ENCODE measurements at places on chromosomes 3 and 15. TPM values are rescaled to one million over a fixed set of nuclear protein-coding genes. Genes with fewer than 3 reads are reported as not detected.

DNA sequence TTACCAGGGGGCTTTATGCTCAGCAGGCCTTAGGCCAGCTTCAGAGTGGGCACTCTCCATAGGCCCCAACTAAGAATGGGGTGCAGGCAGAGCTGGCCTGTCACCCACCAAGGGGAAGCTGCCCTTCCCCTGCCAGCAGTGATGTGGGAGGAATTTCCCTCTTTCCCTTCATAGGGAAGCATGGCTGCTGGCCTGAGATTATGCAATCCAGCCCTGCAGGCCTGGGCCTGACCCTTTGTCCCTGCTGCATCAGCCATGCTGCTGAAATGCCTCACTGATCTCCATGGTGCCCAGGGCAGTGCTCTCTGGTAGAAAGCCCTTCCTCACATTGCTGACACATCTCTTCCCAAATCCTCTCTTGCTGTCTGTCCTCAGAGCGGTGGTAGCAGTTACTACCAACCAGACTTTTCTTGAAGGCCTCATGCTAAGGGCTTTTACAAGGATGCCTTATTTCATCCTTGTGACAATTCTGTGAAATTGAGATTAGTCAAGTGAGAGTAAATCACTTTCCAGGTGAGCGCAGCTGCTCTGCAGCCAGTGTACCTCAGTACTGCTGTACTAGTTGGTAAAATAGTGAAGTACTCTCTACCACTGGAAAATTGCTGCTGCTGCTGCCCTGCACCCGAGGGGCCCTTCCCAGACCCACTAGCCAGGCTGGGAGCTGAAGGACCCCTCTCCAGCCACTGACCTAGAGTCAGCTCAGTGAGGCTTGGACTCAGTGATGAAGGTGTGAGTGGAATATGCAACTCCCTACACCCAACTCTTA lies 33.8 kb downstream of the MRAS start:
- no peak for DNase-seq

- DNase-seq: peak; percentile 5
Measured at GRCh38 chr3:178155521-178155920, 380.7 kb upstream of the KCNMB2 start.

EXD1 gene
- total RNA-seq: not detected

CLDN1 gene
- total RNA-seq: 7.3 TPM

GRCh38 chr15:27028858-27029477 lies 58.0 kb downstream of the GABRG3 start:
- DNase-seq: peak; percentile 11

GRCh38 chr15:91338766-91339165 lies 238.7 kb downstream of the SV2B start:
- peak; percentile 23 for DNase-seq

- no peak for DNase-seq
Measured at GRCh38 chr3:168476360-168476980, 380.7 kb upstream of the GOLIM4 start.

LARP6 gene
- total RNA-seq: 42.2 TPM

TUSC7 gene
- not detected for total RNA-seq

KIF23 gene
- total RNA-seq: 107 TPM

- DNase-seq: no peak
Measured at GRCh38 chr3:119331661-119332060, 37.5 kb downstream of the ARHGAP31 start.

CHRFAM7A gene
- 17.5 TPM for total RNA-seq

IGSF10 gene
- not detected for total RNA-seq

- DNase-seq: no peak
Measured at GRCh38 chr3:177665122-177665808, 468.0 kb upstream of the TBL1XR1 start.

All from Daoy (cell line).